NCI-H1092 (cell line): ENCODE measurements at places on chromosomes 6 and 20.

- DNase-seq: no peak
Measured at GRCh38 chr6:2432292-2432691, 186.9 kb upstream of the GMDS start.

DNA sequence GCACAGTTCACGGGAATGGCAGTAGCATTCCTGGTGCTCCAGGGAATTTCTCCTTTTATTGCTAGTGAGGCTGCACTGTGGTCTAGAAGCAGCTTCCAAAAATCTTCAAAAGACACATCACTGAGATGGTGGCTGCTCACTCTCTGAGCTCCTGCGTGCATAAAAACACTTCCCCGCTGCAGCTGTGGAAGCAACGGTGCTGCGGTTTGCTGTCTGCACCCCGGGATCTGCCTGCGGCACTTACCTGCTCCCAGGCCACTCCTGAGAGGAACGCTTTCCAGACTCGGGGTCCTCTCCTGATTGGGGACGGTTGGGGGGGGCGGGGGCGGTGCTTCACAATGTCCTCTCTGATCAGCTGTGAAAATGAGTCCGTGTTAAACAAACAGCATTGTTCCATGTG is 77.9 kb downstream of the TMEM242 start:
- DNase-seq: no peak

- DNase-seq: no peak
Measured at GRCh38 chr6:43077981-43078511, 1.9 kb downstream of the PTK7 start.

- DNase-seq: no peak
Measured at GRCh38 chr20:44478206-44478605, 2.5 kb downstream of the TTPAL start.

- DNase-seq: no peak
Measured at GRCh38 chr6:166335378-166336302, 6.7 kb downstream of the SFT2D1 start.

DNA sequence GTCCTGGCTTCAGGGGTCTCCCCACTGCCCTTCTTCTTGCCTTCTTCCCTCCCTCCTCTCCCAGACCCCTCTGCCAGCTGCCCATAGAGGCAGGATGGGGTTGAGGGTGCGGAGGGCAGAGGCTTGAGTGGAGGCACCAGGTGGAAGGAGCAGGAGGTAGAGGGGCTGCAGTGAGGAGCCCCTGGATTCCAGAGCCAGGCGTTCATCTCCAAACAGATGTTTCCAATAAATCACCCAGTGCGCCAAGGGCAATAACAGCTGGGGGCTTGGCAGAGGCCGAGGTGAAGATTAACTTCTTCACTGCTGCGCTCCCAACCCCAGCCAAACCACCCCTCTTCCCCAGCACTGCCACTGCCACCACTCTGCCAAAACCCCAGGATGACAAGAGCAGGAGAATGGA is 10.7 kb downstream of the MDFI start:
- no peak for DNase-seq

DNA sequence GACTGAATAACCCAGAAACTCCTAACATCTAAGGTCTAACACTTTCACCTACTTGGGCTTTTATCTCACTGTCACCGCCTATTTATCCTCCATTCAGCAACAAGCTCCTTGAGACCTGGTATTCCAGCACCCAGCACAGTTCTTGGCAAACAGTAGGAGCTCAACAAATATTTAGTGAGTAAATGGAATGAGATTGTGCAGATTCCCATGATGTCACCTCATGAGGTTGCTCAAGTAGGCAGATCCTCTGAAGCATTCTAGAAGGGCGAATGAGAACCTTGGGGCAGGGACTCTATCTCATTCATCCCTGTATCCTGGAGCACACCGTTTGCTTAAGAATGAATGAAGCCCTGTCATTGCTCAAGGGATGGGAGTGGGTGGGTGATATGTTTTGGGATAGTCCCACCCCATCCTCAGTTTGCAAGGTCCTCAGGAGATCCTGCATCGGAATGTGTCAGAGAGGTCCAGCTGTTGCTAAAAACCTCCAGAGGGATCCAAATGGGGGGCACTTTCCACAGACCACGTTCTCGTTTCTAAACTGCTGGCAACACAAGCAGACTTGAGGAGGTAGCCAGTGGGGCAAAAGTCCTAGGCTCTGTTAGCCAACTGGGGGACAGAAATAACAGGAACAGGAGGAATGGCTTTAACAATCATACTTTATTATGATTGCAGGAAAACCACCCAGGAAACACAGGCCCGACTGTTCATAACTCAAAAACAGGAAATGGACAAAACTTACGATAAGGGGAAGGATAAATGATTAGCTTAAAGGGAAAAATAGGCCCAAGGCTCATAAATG is 42.0 kb downstream of the EDN1 start:
- DNase-seq: no peak

DNA sequence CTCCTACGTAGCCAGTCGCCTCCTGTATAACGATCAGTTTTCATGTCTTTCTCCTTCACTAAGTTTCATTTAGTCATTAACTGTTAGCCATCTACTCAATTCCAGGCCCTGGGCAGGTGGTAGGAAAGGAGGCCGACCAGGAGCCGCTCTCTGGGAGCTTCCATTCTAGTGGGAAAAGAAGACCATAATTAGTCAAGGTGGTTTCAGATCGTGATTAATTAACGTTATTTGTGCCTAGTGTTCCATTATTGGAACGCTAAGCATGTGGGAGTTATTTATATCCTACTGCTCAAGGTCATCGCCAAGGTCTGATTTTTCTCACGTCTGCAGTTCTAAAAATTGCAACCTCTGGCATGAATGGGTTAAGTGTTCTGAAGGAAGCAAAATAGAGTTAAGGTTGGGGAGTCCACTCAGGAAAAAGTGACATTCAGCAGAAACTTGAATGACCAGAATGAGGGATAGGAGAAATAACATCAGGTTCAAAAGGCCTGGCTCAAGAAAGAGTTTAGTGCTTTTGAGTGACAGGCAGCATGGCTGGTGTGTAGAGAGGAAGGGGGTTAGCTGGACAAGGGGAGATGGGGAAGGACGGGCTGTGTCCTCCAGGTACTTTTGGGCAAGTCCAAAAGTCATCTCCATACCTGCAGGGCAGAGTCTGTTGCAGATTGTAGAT is 812 bp downstream of the SLC9A8 start:
- no peak for DNase-seq

GRCh38 chr6:88045521-88046136 is 2.0 kb upstream of the SPACA1 start:
- no peak for DNase-seq

DNA sequence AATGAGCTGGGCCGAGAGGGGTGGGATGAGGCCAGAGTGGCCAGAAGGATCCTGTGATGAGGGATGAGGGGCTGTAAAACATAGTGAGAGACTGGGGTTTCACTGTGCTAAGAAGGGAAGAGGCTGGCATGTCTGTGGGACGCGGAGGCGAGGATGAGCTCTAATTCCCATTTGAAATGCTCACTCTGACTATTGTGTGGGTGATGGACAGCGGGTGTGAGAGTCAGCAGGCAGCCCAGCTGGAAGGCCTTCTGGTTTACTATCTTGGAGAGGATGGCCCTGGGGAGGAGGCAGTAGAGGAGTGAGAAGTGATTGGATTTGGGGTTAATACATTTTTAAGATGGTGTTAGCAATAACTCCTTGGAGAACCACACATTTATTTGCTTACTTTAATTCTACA is 9.5 kb upstream of the MICA start:
- DNase-seq: no peak

- no peak for DNase-seq
Measured at GRCh38 chr6:8478418-8478817, 43.1 kb upstream of the SLC35B3 start.

DNA sequence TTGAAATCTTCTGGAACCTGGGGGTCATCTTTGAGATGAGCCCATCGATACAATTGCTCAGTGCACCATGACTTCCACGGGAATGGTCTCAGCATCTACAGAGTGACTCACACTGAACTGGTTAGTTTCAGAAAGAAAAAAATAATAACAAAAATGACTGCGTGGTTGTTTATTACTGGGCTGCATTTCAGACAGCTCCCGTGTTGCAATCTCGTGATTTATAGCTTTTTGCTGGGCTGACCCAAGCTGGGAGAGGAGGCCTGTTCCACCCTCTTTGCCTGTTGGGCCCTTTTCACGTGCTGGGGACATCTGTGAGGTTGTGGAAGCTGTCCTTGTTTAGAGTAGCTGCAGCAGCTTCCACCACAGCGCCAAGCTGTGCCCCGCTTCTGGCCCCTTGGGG is 225.5 kb downstream of the BMP7 start:
- DNase-seq: no peak

DNA sequence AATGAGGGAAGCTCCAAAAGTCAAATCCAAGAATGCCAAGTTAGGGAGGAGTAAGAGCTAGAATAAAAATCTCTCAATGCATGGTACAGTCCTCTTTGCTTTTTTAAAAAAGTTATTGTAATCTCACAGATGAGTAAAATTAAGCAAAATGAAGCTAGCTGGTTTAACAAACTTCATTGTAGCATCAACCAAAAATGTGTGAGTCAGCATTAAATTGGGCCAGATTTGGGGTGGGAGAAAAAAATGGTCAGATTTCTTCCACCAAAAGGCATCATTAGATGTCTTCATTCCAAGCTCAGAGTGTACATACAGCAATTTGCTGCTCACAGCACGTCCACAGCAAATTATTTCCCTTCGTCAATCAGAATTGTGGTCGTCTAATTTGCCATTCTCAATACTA is 441.5 kb upstream of the FLRT3 start:
- DNase-seq: no peak

DNA sequence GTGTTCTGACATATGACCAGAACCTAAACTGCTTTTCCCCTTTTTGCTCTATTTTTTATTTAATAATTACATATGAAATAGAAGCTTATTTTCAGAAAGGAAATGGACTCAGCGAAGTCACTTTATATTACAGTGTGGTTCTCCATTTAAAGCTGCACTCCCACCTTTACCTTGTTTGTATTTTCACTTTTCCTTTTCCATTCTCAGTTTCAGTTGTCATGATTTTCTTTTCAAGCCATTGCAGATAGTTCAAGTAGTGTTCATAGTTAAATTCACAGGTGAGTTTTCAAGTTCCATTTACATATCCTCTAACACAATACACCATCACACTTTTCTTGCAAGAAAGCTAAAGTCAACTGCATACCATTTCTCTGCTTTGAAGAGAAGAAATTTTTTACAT is 400.2 kb downstream of the HACE1 start:
- no peak for DNase-seq

DNA sequence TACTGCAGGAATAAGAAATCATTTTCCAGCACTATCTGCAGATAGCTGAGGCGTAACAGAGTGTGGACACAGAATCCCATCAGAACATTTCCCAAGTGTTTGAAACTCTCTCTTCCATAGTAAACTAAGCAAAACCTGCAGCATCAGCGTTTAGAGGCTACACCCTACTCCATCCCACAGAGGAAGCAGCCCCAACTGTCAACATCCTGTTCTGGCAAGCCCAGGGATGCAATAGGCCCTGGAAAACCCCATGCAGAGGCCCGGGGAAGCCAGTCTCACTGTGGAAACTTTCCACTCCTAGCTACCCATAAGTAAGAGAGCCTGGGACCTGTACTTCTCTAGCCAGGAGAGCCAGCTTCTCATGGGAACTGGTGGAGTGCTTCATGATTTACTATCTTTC is 129.4 kb downstream of the LY86 start:
- no peak for DNase-seq

- DNase-seq: no peak
Measured at GRCh38 chr6:107128175-107128574, 12.9 kb upstream of the BEND3 start.

GRCh38 chr6:76682842-76683241 is 610.4 kb upstream of the IMPG1 start:
- DNase-seq: no peak
